ENCODE measurements at places on chromosomes 1 and 21.

DNA sequence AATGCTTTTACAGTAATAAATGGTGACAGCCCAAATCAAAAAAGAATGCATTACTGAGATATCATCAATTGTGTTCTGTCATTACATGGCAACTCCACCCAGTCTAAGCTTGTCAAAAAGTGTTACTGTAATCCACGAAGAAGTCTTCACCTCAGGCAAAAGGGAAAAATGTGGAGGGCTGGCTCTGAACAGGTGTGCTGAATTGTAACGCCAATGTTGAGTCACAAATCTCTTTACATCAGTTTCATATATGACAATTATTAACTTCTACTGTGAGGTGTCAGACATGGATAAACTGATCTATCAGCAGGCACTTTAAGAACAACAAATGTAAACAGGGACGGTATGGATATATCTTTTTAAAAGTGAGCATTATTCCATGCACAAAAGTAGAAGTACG lies 98.5 kb upstream of the DMRTA2 start:
- DNase-seq, result no peak

- DNase-seq, result no peak
These were observed 363.4 kb upstream of the LYPLAL1 start for GRCh38 chr1:218810306-218810705.

DNA sequence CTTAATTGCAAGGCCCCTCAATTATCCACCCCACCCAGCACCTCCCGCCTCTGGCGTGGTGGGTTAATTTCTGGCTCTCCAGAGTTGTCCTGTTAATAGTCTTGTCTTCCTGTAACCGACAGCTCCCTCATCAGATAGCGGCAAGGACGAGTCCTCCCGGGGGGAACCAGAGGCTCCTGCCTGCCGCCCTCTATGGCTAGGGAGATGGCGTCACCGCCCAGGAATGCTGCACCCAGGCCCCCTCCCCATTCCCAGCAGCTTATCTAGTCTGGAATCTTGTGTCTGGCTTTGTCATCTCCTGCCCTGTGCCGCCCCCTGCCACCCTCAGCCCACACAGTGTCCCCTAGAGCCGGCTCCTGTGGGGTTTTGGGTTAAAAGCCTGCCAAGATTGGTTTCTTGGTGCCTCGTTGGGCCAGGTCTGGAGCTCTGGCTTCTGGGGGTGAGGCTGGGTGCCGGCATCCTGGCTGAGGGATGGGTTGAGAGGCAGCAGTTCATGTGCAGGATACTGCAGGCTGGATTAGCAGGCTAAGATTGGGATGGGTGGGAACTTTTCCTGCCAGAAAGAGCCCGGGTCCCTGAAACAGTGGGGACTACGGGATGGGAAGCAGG lies 48.8 kb downstream of the EDN2 start:
- peak; percentile 54 for DNase-seq

- no peak for DNase-seq
These were observed 16.8 kb upstream of the SMYD2 start for GRCh38 chr1:214264196-214264595.

- no peak for DNase-seq
These were observed 7.7 kb downstream of the MROH7 start for GRCh38 chr1:54649130-54649898.

GRCh38 chr1:30962609-30963508 lies 54.3 kb upstream of the SDC3 start:
- no peak for DNase-seq

DNA sequence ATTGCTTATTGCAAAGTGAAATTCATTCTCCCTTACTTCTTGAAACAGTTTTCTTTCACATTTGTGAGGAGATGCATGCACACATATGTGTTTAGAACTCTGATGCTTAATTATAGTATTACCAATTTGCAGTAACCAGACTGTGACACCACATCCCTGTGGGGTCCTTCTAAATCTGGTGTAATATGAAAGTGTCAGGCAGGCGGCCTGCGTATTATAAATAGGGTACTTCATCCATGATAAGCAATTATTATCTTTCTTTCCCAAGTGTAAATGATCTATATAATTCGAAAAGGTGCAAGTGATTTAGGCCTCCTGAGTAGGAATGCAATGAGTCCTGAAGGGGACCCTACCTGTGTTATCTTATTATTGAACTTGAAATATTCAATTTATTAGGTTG lies 876 bp downstream of the EFCAB7 start:
- no peak for DNase-seq

DNA sequence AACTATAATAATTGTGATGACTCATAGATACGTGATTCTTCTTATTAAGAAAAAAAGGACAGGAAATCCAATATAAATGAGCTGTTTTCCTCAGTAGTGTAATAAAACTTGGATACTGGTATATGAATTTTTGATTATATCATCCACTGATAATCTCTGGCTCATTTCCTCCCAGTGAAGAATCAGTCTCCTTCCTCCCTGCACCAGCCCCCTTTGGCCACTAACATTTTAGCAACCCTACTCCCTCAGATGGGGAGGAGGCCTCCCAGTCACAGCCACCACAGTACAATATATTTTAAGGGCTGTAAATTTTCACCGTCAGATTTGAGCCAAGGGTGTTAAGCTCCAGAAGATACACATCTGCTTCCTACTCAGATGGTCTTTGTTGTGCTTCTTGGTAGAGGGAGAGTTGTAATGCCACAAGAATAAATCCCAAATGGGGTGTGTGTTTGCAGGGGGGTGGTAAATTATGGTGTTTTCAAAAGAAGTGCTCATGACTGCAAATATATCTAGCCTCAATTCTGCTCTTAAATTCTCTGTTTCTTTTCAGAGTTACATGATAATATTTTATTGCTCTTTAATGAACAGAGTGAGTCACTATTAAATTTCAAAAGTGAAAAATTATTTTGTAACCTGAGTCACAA lies 153.5 kb downstream of the HLX start:
- DNase-seq, result peak; percentile 81

GRCh38 chr1:15477646-15478212 lies 1.8 kb downstream of the CELA2B start:
- DNase-seq, result no peak
